B cell (primary cell): ENCODE measurements at places on chromosomes 7 and 10. TPM values are rescaled to one million over a fixed set of nuclear protein-coding genes. Genes with fewer than 3 reads are reported as not detected.

GRCh38 chr7:30223896-30224295 lies 60.5 kb upstream of the ZNRF2 start:
- peaks cover 16% of the 10 kb centered on the region for H3K4me1 ChIP-seq
- H3K27me3 ChIP-seq: no peaks in the 10 kb centered on the region
- H3K4me3 ChIP-seq: no peak overlapping the region
- H3K27ac ChIP-seq: no peak overlapping the region
- no peaks in the 10 kb centered on the region for H3K36me3 ChIP-seq

GRCh38 chr7:158816271-158816670 lies 13.0 kb downstream of the ESYT2 start:
- no peak overlapping the region for H3K27ac ChIP-seq
- H3K4me3 ChIP-seq: no peak overlapping the region
- H3K4me1 ChIP-seq: peaks cover 50% of the 10 kb centered on the region
- no peaks in the 10 kb centered on the region for H3K27me3 ChIP-seq
- DNase-seq: no peak
- H3K36me3 ChIP-seq: no peaks in the 10 kb centered on the region

Gene SPDYE6
- not detected in 2 replicates for total RNA-seq

Gene BAZ1B
- total RNA-seq: 67.0 and 68.1 TPM in 2 replicates

DNA sequence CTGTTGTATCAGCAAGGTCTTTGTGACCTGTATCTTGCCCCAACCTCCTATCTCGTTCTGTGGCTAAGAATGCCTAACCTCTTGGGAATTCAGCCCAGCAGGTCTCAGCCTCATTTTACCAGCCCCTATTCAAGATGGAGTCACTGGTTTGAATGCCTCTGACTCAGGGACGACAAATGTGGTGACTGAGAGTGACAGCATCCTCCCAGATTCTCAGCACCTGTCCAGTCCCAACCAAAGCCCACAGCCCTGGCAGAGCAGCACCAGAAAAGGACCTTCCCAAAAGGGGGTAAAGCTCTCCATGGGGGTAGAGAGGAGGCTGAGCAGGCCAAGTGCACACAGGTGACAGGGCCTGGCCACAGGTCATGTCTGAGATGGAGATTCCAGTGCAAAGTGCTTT lies 35.4 kb upstream of the GPAM start:
- H3K36me3 ChIP-seq: no peaks in the 10 kb centered on the region
- no peak overlapping the region for H3K27ac ChIP-seq
- H3K4me3 ChIP-seq: no peak overlapping the region
